ENCODE measurements at places on chromosomes 5 and 9. TPM values are rescaled to one million over a fixed set of nuclear protein-coding genes. Genes with fewer than 3 reads are reported as not detected.
A peak's percentile ranks its signal among the peaks of the same experiment; 100 is the strongest.

The C7 gene
- not detected for total RNA-seq

DNA sequence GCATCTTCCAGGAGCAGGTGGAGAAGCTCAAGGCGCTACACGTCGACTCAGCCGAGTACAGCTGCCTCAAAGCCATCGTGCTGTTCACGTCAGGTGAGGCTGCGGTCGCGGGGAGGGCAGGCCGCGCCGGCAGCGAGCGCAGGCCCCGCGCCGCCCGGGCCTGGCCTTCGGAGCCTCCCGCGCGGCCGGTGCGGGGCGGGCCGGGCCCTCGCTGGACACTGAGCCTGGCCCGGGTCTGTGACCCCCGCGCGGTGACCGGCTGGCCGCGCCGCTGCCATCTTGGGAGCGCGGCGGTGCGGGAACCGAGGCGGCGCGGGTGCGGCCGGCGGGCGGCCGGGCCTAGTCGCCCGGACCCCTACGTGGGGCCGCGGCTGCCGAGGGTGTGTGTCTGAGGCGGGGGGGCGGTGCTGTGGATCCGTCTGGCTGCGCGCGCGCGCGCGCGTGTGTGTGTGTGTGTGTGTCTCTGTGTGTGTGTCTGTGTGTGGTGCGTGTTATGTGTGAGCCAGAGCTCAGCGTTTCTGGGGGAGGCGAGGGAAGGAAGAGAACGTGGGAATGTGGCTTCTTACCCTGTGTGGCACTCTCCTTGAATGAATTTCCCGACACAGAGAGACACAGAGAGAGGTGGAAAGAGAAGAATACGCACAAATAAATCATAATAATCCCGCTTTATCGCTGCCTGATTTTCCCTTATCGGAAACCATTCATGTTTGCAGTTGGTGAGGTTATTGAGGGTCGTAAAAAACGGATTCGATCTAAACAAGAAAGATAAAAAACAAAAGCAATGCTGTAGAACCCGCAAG, 5.5 kb downstream of the NR2F1 start:
- DNase-seq: no peak

- DNase-seq: no peak
Observed at GRCh38 chr9:26684029-26684428, 208.6 kb downstream of the CAAP1 start.

The PCDHB10 gene
- not detected for total RNA-seq

- DNase-seq: no peak
Observed at GRCh38 chr9:78599926-78600325, 303.0 kb downstream of the PSAT1 start.

The MRPL36 gene
- 64.7 TPM for total RNA-seq

The PIP5KL1 gene
- total RNA-seq: 2.9 TPM

DNA sequence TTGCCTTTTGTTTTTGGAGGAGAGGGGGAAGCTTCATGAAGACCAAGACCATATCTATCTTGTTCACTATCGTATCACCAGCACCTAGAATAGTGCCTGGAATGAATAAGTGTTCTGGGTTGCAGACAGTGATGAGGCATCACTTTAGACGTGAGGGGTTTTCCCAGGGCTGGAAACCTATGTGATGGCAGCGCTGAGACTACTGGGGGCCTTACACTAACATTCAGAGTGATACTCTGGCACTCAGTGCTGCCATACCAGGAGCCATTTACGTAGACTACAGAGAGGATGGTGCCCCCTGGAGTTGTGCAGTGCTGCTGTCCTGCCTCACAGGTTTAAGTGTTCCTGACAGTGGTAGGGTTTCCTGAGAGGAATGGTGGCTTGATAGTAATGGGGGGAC, 6.9 kb downstream of the CCL19 start:
- DNase-seq: peak; percentile 72

- DNase-seq: no peak
Observed at GRCh38 chr9:13428766-13429165, 149.3 kb upstream of the MPDZ start.

GRCh38 chr9:133844881-133845410, 106.8 kb upstream of the SARDH start:
- DNase-seq: no peak

The IFT74 gene
- 11.2 TPM for total RNA-seq

The HABP4 gene
- total RNA-seq: 17.4 TPM

DNA sequence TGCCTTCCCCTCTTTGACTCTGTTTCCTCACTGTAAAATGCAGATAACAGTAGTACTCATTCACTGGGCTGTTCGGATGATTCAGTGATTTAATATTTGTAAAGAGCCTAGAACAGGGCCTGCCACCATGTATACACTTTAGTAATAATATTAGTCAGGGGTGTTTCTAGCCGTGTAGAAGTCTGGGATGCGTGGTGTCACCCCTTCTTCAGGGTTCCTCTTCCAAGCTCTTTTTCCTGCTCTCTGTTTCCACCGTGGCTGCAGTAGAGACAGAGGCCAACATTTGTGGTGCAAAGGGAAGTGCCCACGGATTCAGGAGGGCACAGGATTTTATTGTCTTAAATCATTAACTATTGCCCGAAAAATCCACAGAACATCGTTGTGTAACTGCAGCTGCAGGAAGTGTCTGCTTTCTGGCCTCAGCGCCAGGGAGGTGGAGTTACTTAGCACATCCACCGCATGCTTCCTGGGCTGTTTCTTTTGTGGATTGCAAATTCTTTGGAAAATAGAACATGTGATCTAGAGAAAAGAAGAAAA, 61.7 kb downstream of the TRIO start:
- no peak for DNase-seq

DNA sequence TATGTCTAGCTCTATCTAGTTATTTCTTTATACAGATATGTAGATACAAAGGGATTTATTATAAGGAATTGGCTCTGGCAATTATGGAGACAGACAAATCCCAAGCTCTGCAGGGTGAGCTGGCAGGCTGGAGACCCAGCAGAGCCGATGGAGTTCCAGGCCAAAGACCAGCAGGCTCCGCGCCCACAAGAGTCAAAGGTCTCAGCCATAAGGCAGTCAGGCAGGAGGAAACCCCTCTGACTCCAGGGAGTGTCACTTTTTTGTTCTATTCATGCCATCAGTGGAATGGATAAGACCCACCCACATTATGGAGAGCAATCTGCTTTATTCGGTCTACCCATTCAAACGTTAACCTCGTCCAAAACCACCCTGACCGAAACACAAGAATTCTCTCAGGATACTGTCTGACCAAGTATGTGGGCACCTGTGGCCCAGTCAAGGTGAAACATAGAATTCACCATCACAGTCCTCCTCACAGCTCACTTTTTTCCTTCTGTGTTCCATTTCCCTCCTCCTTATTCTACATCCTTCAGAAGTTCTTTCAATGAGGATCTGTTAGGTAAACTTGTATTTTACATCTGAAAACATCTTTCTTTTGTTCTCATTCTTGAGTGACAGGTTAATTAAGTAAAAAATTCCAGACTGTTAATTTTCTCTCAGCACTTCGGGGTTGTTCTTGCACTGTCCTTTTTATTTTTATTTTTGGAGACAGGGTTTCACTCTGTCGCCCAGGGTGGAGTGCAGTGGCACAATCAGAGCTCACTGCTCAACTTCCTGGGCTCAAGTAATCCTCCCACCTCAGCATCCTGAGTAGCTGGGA, 21.2 kb downstream of the RNF130 start:
- no peak for DNase-seq

DNA sequence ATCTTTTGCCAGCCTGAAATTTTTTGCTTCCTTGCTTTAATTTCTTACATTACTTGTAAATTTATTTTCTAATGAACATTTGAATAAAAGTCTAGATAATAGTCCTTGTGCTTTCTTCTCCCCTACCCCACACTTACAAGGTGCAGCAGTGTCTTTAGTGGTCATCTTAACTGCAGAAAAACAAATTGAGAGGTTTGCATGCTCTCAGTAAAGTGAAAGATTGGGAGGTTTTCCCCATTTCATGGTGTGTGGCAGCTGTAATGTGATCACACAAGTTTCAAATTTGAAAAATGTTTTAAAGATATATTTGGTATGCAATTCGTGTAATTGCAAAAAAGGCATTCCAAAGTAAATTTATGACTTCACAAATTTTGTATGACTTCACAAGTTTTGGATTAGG, 14.7 kb downstream of the APC start:
- no peak for DNase-seq

DNA sequence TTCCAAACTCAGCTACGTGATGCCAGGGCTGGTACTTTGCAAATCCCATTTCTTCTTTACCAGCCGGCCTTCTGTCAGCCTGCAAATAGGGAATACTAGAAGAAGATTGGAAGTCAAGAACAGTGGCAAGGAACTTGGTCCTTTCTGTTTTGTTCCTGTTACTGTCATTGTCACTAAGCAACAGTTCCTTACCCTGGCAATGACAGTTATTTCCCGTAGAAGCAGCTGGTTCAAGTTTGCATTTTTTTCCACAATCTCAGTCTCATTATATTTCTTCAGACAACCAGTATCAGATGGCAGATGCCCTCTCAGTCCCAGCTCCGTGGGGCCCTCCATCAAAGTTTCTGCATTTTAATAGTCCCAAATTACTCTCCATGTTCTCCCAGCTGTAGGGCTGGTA, 9.1 kb upstream of the C1QTNF2 start:
- DNase-seq: no peak

DNA sequence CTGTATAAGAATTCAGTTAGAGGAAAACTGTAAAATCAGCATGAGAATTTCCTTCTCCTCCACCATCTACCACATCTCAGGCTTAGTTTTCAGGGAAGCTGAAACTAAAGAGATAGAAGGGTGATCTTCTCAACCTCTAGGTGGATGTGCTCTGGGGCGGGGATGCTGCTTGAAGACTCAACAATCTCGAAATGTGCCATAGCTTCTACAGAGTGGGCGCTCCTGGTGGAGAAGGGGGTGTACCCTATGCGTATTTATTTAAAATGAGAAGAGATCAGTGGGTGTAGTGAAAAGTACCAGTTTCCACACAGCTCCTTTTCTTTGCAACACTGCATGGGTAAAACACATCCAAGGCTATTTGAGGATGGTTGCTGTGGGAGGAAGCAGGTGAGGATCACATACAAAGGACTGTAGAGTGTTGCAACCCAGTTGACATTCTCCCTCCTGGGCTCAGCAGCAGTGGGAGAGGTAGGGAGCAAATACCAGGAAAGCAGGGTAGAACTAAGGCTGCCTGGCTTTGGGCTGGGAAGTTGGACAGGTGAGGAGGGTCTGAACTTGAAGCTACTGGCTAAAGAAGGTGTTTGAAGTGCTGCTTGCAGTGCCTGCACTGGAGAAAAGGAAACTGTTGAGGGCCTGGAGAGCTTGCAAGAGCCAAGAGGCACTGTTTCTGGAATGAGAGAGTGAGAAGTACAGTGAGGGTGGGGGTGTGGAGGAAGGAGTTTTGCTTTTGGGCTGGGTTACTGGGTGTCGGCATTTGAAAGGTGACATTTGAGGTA, 73.1 kb downstream of the MAST4 start:
- no peak for DNase-seq

The PCDHA3 gene
- not detected for total RNA-seq

GRCh38 chr5:1135696-1136525, 24.0 kb upstream of the SLC12A7 start:
- no peak for DNase-seq

DNA sequence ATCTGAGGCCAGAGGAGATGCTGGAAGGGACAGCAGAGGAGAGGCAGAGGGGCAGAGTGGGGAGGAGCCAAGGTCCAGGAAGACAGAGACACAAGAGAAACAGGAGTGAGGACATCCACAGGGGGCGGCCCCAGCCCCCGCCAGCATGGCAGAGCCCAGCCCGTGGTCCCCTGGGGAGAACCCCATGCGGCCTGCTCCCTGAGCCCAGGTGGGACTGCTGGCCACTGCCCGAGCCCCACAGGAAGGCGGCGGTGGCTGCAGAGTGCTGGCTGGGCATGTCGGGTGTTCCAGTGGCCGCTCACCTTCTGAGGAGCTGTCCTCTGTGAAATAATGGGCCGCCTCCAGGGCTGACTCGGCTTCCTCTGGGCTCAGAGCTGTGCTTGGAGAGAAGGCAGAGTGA, 8.9 kb upstream of the MRNIP start:
- DNase-seq: no peak

The NCS1 gene
- total RNA-seq: 29.1 TPM
